IPS-NIHi11 (cell line): ENCODE measurements at places on chromosomes 7 and 10.

DNA sequence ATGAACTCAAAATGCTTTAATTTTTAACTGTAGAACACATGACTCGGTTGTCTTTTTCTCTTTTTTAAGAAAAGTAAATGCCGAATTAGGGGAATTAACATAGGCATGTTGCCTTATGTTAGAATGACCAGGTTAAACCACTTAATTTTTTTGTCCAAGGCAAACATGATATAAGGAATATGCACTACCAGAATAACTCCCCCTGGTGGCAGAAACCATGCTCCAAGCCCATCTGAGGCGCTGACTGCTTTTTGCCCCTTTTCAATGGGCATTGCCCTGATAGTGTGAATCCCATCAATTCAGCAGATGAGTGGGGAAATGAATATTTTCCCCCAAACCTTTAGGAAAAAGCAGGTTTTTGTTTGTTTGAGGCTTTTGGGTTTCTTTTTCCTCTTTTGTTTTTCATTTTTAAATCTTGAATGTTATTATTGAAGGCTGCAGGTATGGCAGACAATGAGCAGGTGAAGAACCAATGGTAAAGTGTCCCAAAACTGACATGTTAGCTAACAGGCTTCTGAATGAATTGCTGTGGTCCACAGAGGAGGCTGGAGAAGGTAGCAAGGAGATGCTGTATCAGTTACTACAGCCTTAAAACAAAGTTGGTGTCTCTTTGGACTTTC is 284.3 kb downstream of the SORCS3 start:
- DNase-seq: peak; percentile 41

GRCh38 chr7:127831318-127832219 is 179.6 kb downstream of the SND1 start:
- DNase-seq: no peak

- no peak for DNase-seq
Observed at GRCh38 chr7:16780596-16780995, 24.2 kb downstream of the AGR2 start.

DNA sequence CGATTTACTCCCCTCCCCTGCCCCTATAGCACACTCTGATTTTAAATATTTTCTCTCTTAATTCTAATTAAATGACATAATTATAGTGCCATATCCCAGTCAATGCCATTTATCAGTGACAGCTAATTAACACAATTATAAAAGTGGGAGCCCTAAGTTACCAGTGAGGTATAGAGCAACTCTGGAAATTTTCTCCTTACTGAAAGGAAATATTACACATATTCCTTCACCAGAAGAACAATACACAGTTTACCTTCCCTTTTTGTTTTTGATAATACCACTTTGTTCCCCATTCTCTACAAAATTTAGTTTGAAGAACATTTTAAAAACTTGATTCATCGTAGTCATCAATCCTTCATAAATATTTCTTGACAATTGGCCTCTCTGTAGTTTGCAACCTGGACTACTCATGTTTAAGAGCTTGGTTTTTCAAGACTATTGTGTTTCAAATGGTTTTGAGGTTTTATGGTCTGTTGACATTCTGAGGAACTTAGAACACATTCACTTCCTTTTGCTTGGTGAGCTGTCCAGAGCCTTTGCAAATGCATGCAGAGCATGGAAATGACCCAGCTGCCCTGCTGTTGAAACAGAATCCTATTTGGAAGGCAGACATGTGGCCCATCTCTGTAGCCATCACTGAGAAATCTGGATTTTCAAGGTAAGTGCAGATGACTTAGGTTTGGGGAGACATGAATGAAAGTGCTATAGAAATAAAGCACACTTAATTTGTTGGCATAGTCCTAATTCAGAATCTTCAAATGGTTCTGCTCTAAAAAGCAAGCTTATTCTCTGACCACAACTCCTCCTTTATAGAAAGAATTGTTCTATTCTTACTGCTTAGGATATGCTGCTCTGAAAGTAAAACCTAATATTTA is at the start of gene GPR141:
Gene GPR141, plus strand, starts transcription at position 521 of the 875 bp plus-strand sequence. CDS start 56,628 bp downstream, outside the sequence.
- no peak for DNase-seq

DNA sequence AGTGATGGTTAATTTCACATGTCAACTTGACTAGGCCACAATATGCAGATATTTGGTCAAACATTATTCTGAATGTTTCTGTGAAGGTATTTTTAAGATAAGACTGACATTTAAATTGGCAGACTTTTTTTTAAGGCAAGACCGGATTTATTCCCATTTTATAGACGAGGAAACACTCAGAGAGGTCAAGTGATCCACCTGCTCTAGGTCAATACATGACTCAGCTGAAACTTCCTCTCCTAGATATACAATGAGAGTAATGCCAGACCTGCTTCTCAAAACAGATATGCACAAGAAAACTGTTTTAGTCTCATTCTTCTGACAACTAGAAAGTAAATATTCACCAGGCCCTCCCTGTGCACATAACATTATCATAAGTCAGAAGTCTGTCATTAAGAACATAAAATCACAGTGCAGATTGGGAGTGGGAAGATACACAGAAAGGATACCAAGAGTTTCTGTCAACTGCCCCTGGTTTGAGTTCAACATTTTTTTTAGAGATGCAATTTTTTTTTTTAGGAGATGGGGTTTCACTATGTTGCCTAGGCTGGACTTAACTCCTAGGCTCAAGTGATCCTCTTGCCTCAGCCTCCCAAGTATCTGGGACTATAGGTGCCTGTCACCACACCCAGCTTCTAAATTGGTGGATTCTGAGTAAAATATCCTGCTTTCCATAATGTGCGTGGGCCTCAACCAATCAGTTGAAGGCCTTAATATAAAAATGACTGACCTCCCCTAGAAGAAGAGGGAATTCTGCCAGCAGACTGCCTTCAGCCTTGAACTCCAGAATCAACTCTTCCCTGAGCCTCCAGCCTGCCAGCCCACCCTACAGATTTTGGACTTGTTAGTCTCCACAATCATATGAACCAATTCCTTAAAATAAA is 121.4 kb downstream of the ZFAND4 start:
- DNase-seq: no peak
